ENCODE measurements at places on chromosomes 2 and 18.

DNA sequence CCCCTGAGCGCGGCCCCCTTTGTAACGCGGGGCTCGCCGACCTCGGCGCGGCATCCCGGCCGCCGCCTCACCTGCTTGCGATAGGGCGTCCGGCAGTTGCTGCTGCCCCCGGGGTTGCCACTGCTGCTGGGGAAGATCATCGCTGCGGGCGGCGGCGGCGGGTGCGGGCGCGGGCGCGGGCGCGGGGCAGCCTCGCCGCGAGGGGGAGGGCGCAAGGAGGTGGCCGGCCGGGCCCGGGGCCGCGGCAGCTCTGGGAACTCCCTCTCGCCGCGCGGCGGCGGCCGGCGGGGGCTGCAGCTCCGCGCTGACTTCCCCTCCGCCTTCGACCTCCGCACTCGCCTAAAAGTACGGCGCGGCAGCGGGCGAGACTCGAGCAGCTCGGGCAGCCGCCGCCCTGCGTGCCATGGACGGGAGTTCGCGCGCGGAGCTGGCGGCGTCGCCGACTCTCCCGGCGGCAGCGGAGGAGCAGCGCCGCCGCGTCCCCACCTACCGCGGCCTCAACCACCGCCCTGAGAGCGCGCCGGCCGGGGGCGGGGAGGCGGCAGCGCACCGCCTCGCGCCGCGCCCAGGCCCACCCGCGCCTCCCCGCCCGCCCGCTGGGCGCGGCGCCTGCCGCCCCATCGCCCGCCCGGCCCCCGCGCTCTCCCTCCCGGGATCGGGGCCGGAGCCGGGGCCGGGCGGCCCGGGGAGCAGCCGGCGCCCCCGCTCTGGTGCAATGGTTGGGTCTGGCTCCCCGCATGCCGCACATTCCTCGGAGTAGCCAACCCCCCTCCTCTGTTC lies 86.0 kb downstream of the RBMS1 start:
- DNase-seq = peak; percentile 66

DNA sequence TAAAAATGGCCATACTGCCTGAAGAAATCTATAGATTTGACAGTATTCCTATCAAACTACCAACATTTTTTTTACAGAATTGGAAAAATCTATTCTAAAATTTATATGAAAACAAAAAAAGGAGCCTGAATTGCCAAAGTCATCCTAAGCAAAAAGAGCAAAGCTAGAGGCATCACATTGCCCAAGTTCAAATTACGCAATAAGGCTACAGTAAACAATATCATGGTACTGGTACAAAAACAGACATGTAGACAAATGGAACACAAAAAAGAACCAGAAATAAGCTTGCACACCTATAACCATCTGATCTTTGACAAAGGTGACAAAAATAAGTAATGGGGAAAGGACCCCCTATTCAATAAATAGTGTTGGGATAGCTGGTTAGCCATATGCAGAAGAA lies 50.2 kb upstream of the THSD7B start:
- DNase-seq = no peak

- DNase-seq = no peak
Measured at GRCh38 chr2:109168086-109168485, 39.1 kb downstream of the SH3RF3 start.

GRCh38 chr2:106339132-106339531 lies 129.1 kb downstream of the RGPD3 start:
- DNase-seq = no peak

DNA sequence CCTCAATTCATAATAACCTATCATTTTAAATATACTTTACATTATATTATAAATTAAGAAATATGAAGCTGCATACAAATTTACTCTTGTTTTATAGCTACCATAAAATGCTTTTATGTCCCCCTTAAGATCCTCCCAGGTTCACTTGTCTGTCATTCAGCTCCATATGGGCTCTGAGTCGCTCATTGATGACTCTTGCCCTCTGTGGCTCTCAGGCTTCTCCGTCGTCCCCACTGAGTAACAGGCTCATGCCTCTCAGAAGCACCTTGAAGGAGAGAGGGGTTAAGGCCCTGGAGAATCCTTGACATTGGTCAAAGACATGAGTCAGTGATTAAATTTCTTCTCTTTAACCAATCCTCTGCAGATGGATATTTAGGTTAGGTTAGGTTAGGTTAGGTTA lies 6.2 kb upstream of the MCM6 start:
- DNase-seq = no peak

DNA sequence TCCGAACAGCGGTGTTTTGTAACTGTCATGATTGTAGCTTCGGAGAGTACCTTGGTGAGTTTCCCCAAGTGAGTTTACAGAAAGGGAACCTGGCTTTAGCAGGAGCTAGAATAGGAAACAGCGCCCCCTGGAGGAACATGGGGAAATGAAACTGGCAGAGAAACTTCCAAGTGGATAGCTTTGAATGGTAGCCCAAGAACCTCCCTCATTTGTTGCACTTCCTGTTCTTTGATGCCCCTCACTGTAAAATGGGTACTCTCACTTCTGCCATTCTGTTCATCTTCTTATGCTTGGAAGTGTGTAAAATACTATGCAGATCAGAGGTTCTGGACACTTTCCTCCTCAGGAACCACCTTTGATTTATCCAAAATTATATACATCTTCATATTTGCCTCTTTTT lies 36.2 kb downstream of the CHST10 start:
- peak; percentile 86 for DNase-seq

GRCh38 chr2:149375801-149376361 lies 45.5 kb downstream of the LYPD6 start:
- no peak for DNase-seq

- no peak for DNase-seq
Measured at GRCh38 chr2:121699421-121700333, 37.0 kb downstream of the NIFK start.

- DNase-seq = no peak
Measured at GRCh38 chr2:143558665-143559064, 429.4 kb downstream of the ARHGAP15 start.

DNA sequence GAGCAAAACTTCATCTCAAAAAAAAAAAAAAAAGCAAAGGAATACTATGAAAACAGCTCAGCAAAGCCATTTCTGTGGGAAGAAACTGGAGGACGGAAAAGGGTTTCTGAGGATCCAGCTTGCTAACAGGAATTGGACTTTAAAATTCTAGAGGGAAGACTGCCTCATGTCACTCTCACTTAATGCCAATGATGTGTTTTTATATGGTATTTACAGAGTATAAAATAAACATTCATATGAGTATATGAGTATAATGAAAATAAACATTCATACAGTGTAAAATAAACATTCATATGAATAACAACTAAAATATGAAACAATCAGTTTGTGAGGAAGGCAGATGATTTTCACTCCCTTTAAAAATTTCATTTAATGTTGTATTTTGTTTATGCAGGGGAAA lies 43.9 kb downstream of the CHMP3 start:
- DNase-seq = no peak

DNA sequence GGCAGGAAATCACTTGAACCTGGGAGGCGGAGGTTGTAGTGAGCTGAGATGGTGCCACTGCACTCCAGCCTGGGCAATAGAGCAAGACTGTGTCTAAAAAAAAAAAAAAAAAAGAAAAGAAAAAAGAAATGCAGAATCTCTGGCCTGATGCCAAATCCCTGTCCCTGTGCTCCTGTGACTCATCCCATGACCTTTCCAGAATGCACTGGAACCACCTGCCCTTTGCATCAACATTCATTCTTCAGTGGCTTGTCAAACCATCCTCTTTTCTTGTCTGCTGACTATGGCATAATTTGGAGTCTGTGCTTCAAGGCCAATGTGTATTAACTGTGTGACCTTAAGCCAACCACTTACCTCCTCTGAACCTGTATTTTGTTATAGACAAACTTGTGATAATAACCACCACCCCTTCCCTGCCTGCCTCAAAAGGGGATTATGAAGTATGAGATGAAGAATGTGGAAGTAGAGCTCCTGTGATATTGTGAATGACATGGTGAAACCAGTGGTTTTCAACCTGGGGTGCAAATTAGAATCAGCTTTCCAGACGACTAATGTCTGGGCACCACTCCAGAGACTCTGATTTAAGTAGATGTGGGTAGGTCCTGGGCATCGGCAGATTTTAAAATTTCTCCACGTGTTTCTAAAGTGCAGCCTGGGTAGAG lies 189.3 kb downstream of the CLIP4 start:
- no peak for DNase-seq

- DNase-seq = no peak
Measured at GRCh38 chr2:111617299-111618225, 266.4 kb downstream of the ANAPC1 start.

DNA sequence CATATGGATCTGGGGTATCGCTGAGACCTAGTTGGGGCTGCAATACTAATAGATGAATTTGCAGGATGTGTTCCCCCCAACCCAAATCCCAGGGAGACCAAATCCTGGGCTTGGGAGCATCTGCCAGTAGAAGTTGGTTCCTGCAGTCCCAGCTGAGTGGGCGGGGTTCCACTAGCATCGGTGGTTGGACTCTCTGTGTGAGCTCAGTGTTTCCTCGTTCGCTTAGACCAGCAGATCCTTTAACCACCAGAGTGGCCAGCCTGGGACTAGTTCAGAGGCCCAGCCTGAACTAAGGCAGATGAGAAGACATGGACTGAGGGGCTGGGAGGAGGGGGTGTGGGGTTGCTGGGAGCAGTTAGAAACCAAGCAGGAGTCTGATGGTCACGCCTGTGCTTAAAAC lies 40.7 kb downstream of the PCARE start:
- peak; percentile 24 for DNase-seq

DNA sequence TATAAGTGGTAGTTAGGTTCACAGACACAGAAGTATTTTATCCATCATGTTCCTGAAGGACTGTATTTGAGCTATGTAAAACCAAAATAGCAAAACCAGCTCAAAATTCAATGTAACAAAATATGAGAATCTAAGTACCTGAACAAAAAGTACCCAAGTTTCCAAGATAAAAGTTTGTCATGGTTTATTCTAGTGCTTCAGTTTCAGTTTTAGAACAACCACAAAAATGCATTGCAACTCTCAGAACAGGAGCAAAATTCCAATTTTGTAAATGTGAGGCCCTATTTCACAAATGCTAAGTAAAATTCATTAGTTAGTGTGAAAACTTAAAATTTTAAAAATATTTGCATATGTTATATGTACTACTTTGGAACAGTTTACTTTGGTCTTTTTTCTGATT lies 5.0 kb upstream of the ALPK2 start:
- DNase-seq = no peak

DNA sequence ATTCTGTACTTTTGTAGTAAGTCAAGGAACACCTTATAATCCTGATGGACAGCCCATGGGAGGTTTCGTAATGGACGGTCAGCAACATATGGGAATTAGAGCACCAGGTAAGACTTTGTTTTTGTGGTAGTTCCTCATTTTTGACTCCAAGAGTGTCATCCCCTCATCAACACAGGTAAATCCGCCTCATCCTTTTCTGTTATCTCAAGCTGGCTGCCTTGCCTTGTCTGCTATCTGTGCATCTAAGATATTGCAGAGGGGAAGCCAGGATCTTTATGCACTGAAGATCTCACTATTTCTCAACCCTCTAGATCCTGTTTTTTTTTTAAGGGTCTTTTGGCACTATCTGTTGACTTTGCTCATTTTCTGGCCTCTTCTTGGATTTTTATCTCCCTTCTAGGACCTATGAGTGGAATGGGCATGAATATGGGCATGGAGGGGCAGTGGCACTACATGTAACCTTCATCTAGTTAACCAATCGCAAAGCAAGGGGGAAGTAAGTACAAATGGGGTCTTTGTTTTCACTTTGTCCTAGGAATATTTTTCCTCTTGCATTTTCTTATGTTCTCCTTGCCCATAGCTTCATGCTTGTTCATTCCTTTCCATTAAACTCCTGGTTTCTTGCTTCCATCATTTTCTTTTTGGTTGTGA lies 133.8 kb downstream of the MEIS1 start:
- DNase-seq = no peak

- no peak for DNase-seq
Measured at GRCh38 chr2:98039085-98039756, 43.5 kb upstream of the TMEM131 start.

DNA sequence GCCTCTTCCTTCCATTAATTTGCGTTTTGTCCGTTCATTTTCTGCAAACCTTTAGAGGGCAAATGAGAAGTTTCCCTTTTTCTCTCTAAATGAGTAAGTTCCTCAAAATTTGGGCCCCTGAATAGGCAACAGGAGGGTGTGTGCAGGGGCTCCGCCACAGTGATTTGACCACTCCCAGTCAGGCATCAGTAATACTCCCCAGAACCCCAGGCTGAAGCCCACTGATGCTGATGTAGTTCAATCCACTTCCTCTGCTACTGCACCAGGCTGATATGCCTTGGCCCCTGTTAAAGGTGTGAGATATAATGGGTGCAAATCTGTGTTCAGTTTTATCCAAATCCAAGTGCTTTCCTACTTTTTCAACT lies 1150.0 kb downstream of the RPIA start:
- no peak for DNase-seq

- no peak for DNase-seq
Measured at GRCh38 chr18:59957957-59958356, 58.2 kb downstream of the PMAIP1 start.

GRCh38 chr18:9433671-9434121 lies 41.6 kb upstream of the RALBP1 start:
- DNase-seq = no peak

DNA sequence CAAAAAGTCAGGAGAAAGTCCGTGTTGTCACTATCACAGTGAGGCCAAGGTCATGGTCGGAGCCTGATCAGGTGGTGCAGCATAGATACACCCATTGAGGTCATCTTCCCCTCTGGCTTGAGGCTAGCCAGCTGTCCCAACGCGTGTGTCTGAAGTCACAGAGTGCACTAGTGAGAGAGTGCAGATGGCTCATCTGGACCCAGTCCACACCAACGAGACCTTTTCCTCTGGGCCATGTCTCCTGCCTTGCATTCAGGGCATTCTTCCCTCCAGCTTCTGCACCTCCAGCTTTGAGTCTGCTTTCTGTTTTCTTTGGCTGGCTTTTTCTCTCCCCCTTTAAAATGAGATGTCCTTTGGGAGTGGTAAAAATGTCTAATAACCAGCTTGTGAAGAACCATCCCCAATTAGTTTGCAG lies 146.9 kb downstream of the TDRD15 start:
- no peak for DNase-seq

GRCh38 chr18:74654638-74655037 lies 57.0 kb downstream of the ZNF407 start:
- DNase-seq = no peak

DNA sequence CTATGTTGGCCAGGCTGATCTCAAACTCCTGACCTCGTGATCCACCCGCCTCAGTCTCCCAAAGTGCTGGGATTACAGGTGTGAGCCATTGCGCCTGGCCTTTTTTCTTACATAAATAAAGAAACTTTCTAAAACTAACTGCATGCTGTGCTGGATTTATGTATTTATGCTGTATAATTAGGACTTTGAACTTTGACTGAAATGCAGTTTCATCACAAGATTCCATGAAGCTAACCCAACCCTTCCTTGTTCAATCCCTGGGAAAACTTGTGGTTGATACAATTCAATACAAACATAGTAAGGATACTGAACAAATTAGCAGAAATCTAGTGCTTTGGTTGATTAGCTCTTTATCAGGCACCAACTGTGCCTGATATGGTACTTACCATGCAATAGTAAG lies 20.9 kb upstream of the SLC35F5 start:
- no peak for DNase-seq

GRCh38 chr18:62637807-62638687 lies 77.3 kb upstream of the PHLPP1 start:
- peak; percentile 66 for DNase-seq

GRCh38 chr2:23301136-23301535 lies 83.8 kb upstream of the KLHL29 start:
- no peak for DNase-seq

Measured in H9 (cell line).